Spleen (tissue), 13 donors: ENCODE measurements at places on chromosomes 6 and 20.

DNA sequence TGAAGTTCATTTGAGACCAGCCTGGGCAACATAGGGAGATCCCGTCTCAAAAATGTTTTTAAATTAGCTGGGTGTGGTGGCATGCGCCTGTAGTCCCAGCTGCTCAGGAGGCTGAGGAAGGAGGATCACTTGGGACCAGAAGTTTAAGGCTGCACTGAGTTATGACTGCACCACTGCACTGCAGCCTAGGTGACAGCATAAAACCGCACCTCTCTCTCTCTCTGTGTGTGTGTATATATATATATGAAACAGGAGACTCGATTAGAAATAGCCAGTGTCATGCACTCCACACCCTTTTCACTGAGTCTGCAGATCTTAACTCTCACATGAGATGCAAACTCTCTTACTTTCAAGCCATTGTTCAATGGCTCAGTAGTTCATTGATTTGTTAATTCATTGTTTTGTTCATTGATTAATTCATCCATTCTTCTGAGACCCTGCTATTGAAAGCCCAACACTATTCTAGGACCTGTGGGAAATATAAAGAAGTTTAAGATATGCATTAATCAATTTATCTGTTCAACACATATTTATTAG is 52.4 kb upstream of the MRPS10 start:
- no peaks in the 10 kb centered on the region for H3K27me3 ChIP-seq
- no peak overlapping the region for H3K4me3 ChIP-seq
- H3K27ac ChIP-seq: no peak overlapping the region
- H3K4me1 ChIP-seq: no peaks in the 10 kb centered on the region
- peaks cover 32% of the 10 kb centered on the region for H3K36me3 ChIP-seq

GRCh38 chr6:36539814-36540568 is 7.3 kb downstream of the STK38 start:
- H3K36me3 ChIP-seq: no peaks in the 10 kb centered on the region
- no peak overlapping the region for H3K27ac ChIP-seq
- DNase-seq: no peak

GRCh38 chr20:33549229-33549999 is 59.5 kb downstream of the CBFA2T2 start:
- H3K4me3 ChIP-seq: no peak overlapping the region
- no peaks in the 10 kb centered on the region for H3K36me3 ChIP-seq
- peaks cover 22% of the 10 kb centered on the region for H3K4me1 ChIP-seq

- H3K27ac ChIP-seq: peak overlapping the region; percentile 55
- H3K27me3 ChIP-seq: peaks cover 71% of the 10 kb centered on the region
- H3K36me3 ChIP-seq: no peaks in the 10 kb centered on the region
- H3K4me1 ChIP-seq: peaks cover 29% of the 10 kb centered on the region
Measured at GRCh38 chr20:45293041-45294002, 13.3 kb upstream of the RBPJL start.

GRCh38 chr6:144104488-144104887 is 9.1 kb upstream of the SF3B5 start:
- no peak overlapping the region for H3K27ac ChIP-seq
- H3K27me3 ChIP-seq: no peaks in the 10 kb centered on the region
- H3K4me1 ChIP-seq: peaks cover 6% of the 10 kb centered on the region
- no peaks in the 10 kb centered on the region for H3K36me3 ChIP-seq
- no peak for DNase-seq

GRCh38 chr6:23334360-23334759 is 765.0 kb downstream of the HDGFL1 start:
- no peak overlapping the region for H3K27ac ChIP-seq
- no peak for DNase-seq
- H3K4me1 ChIP-seq: no peaks in the 10 kb centered on the region
- H3K4me3 ChIP-seq: no peak overlapping the region
- H3K27me3 ChIP-seq: no peaks in the 10 kb centered on the region

DNA sequence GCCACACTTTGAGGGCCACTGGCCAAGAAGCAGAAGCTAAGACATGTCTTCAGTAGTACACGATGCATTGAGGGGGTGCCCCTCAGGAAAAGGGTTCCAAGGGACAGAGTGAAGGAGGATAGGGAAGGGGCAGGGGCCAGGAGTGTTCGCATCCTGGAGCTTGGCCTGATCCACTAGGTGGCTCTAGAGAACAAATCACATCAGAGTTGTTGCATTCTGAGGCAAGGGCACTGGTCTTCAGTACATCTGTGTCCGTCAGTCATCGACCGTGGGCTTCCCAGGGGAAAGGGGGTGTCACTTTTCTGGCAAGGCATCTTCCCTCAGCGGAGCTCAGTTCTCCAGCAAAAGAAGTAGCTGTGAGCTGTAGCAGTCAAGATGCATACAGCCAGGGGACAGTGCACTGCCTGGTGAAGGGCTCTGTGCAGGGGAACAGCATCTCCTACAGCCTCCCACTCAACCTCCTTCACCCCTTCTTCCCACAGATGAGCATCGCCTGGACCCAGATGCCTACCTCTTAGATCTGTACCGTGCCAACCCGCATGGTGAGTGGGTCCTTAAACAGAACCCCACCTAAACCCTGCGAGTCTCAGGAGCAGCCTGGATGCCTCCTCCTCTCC is 47.8 kb downstream of the ARHGAP40 start:
- H3K27ac ChIP-seq: no peak overlapping the region
- H3K4me3 ChIP-seq: no peak overlapping the region

DNA sequence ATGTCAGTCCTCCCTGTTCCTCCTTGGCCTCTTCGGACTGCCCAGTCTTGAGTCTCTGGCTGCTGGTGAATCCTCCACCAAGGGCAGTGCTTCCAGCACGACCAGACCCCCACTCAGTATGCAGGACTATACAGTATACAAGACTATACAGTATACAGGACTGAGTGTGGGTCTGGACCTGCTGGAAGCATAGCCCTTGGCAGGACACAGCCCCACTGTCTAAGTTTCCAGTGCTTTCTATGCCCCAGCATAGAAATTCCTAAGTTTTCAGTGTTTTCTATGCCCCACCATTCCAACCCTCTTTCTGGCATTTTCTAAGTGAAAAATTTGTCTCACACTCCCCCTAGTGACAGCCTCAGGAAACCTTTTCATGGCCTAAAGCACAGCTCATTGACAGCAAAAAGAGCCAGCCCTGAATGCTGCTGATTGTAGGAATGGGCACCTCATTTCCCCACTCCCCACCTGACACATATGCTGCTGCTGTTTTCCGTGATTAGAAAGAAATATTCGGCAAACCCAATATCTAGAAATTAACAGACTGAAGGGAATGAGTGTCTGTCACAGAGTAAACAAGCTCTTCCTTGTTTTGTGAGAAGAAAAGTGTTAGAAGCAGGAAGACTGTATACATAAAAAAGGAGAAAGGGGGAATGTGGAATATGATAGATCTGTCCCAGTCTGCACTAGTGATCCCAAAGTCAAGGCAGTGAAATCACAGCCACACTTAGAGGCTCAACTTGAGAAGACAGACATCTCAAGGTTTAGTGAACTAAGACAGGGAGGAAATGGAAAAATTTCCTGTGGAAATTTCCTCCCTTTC is 206.9 kb downstream of the IBTK start:
- DNase-seq: no peak
- no peaks in the 10 kb centered on the region for H3K4me1 ChIP-seq
- no peaks in the 10 kb centered on the region for H3K36me3 ChIP-seq
- no peak overlapping the region for H3K4me3 ChIP-seq

DNA sequence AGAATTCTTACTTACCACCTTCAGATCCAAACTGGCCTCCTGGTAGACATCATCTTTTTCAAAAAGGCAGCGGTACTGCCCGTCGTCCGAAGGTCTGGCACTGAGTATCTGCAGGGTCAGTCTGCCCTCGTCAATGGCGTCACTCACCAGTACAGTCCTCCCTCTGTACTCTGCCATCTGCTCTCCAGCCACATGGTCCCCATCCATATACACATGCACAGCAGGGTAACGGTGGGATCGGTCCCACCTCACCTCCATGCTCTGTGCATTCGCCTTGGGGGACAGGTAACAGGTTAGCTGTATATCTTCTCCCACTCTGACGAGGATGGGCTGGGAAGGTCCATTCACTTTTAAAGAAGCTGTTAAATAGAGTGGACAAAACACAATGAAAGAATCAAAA is 11.0 kb downstream of the BTNL2 start:
- no peaks in the 10 kb centered on the region for H3K36me3 ChIP-seq
- no peak for DNase-seq
- no peak overlapping the region for H3K4me3 ChIP-seq
- H3K4me1 ChIP-seq: no peaks in the 10 kb centered on the region

GRCh38 chr20:44003609-44004008 is 89.0 kb downstream of the TOX2 start:
- H3K27ac ChIP-seq: no peak overlapping the region
- H3K36me3 ChIP-seq: no peaks in the 10 kb centered on the region
- no peaks in the 10 kb centered on the region for H3K27me3 ChIP-seq
- DNase-seq: no peak

DNA sequence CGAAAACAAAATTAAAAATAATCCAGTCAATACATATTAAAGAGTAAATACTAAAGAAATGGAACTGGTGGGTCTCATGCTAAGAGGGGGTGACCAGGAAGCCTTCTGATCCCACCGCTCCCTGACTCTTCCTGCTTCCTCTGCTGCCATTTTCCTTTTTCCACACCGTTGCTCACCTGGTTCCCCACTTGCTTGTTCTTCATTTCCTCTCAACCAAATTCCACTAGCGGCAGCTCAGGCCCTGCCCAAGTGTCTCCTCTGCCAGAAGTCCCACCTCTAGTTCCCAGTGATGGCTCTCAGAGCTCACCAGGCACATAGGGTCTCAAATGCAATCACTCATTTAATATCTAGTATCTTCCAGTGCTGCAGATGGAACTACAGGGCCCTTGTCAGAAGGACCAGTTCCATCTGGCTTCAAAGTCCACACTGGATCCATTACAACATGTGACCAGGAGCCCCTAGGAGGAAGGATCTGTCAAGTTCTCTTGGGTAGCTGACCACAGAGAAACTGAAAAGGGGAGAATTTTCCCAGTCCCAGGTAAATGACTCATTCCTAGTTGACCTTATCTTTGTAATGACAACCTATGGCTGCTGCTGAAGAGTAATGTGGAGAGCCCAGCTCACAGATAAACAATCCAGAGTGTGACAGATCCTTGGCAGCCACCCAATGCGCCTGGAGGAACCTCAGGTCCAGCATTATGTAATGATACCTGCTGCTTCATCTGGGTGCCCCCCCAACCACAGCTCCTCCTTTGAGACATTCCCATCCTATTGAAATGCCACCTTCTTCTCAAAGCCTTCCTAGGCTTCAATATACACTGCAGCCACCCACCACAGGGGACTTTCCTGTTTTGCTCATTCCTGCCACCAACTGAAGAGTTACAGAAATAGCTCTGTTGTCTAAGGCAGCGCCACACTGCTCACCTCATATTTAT is 38.2 kb downstream of the ELMO2 start:
- no peak overlapping the region for H3K4me3 ChIP-seq
- no peak for DNase-seq
- H3K27me3 ChIP-seq: no peaks in the 10 kb centered on the region
- H3K4me1 ChIP-seq: peaks cover 22% of the 10 kb centered on the region
- no peak overlapping the region for H3K27ac ChIP-seq

DNA sequence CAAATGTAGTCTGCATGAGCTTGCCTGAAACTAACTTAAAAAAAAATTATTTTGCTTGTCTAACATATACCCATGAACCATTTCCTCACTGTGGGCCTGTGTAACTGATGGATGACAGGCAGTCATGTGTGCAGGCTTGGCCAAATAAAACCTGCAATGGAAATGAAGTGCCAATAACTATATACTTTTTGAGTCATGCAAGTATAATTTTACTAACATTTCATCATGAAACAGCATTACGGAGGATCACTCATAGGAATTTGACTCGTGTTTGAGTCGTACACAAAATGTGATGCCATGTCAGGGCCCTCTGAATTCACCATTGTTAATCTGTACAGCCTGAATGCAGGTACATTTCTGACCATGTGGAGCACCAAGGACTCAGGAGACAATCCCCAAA is 46.6 kb downstream of the HDDC2 start:
- no peak for DNase-seq
- H3K4me3 ChIP-seq: no peak overlapping the region
- no peaks in the 10 kb centered on the region for H3K4me1 ChIP-seq

- H3K4me3 ChIP-seq: peak overlapping the region; percentile 69
- no peaks in the 10 kb centered on the region for H3K36me3 ChIP-seq
- peak; percentile 98 for DNase-seq
- no peaks in the 10 kb centered on the region for H3K27me3 ChIP-seq
- peaks cover 18% of the 10 kb centered on the region for H3K4me1 ChIP-seq
Measured at GRCh38 chr20:33994222-33994913, 657 bp downstream of the RALY start.
